KBM-7 (cell line): ENCODE measurements at places on chromosomes 3 and 15.
A peak's percentile ranks its signal among the peaks of the same experiment; 100 is the strongest.

- DNase-seq, result no peak
Measured at GRCh38 chr15:56672721-56673120, 60.6 kb downstream of the ZNF280D start.

DNA sequence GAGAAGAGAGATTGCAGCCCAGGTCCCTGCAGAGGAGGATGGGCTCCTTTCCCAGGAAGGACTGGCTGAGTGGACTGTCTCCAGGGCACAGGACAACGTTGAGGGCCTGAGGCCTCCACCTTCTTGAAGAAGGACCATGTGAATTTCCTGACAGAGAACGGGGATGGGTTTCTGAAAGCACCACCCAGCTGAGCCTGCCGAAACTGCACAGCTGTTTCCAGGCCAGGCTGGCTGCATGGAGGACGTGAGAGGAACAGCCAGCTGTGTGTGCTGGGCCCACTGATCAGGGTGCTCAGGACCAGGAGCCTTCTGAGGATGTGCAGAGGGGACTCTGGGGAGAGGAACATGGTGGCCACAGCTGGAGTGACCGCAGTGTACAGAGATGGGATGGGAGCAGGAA lies 39.2 kb downstream of the HMCES start:
- DNase-seq, result no peak

- DNase-seq, result no peak
Measured at GRCh38 chr15:57832183-57832582, 125.7 kb downstream of the POLR2M start.

DNA sequence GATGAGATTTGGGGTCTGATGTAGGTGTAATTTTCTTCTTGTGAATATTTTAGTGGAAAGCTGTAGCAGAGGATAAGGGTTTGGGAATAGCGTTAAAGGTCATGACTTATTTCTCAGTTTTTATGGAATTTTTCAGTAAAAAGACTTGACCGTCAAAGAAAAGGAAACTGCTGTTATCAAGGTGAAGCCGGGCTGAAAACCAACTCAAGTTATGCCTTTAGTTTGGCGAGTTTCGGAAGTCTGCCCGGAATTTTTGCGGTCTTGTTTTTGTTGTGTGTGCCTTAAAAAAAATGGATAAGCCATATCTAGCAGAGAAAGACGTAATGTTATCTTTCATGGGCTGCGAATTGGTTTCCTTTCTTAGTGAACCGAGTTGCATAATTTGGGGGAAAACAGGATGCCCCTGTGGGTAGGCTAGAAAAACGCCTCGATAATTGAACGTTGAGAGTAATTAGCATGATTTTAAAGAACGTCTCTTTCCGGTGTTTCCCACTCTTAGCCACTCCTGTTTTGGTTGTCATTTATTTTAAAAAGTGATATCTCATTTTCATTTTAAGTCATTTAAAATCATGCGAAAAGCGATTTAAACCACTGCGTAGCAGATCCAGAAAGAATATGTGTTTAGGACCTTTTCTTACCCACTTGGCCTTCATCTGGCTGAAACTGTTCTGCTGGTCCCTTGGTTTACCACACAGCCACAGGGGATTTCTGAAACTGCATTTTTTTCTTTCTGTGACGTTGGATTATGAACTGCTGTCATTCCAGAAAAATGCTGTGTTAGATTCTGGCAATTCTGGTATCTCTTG lies 1.1 kb downstream of the NFKBIZ start:
- DNase-seq, result peak; percentile 81

- DNase-seq, result peak; percentile 8
Measured at GRCh38 chr3:167102071-167102470, 278.0 kb downstream of the ZBBX start.

- no peak for DNase-seq
Measured at GRCh38 chr3:45104715-45105711, 41.2 kb downstream of the CDCP1 start.

GRCh38 chr3:61680617-61681016 lies 119.2 kb downstream of the PTPRG start:
- DNase-seq, result no peak

GRCh38 chr15:33654860-33655259 lies 313.4 kb upstream of the CHRM5 start:
- no peak for DNase-seq

GRCh38 chr3:33430061-33430460 lies 10.1 kb downstream of the UBP1 start:
- no peak for DNase-seq

DNA sequence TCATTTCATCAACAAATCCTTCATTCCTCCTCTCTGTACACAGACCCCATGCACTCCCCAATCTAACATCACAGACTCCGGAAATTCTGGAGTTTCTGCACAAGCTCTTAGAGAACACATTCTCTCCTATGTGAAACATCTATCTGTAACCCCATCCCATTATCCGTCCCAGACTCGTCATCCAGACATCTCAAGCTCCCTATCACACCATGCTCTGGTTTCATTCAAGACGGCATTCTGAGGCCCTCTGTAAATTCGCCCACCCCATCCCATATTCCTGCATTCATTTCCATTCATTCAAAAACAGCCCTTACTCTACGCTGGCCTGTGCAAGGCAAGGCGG lies 575 bp downstream of the LEO1 start:
- no peak for DNase-seq

- DNase-seq, result no peak
Measured at GRCh38 chr15:63440756-63441155, 59.1 kb upstream of the CA12 start.

DNA sequence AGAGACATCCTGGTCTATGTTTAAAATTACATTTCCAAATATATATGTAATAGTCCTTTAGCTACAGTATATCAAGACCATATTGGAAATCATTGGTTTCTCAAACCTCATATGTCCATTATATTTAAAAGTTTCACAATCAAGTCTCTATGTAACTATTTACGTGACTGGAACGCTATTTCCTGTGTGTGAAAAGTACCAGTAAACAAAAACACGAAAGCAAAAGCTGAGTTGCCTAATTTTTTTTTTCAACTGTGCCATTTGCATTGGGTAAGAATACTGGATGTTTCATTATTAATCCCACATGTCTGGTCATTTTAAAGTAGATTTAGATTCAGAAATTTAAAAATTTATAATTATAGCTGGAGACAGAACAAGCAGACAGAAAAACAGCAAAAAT lies 381.4 kb downstream of the TBC1D5 start:
- DNase-seq, result no peak

- DNase-seq, result no peak
Measured at GRCh38 chr3:70433091-70433490, 120.7 kb upstream of the MDFIC2 start.

DNA sequence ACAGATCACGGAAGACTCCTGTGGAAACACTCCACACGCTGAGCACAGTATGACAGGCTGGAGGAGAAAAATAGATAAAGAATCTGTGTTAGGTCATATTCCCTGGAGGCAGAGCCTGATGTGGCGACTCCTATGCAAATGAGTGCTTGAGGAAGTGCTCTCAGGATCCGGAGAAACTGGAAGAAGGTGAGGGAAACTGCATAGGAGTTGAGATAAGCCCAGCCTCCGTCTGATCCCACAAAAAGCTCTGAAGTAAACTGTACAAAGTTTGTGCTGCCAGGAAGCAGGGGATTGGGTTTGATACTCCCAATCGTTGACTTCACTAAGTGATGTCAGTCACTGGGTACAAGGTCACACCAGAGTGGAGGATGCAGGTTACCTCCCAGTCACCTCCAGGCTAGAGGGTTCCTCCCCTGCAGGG lies 33.4 kb downstream of the OSBPL10 start:
- DNase-seq, result no peak

DNA sequence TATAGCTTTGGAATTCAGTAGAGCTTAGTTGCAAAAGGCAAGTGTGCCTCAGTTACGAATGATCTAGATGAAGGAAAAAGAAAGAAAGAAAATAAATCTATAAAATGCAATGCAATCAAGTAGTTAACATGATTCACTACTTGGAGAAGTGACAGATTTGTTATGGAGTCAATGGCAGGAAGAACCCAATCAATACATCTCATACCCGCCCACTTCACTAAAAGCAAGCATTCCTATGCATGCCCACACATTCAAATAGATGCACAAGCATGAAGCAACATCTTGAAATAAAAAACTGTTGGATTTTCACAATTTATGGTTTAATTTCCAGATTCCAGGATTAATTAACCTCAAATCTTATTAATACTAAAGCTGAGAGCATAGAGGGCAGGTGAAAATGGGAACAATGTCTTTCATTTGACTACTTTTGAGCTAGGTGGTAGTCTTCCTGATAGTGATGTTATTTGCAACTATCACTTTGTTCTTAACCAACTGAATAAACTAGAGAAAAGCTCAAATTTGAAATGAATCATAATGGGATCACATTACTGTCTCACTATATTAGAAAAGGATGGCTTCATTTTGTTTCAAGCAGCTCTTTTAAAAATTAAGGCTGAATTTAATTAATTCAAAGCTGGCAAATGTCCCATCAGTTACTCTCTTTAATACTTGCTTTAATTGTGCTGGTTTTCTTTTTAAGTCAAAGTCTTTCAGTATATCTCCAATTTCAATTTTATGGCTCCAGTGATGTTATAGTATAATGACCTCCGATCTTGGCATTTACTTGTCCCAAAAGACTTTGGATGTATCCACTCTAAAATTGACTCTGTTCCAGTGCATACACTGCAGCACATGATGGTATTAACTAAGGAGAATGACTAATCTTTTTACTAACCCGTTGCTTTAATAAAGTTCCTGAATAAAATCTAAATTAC lies 46.7 kb upstream of the CCDC50 start:
- no peak for DNase-seq

GRCh38 chr3:126780666-126781065 lies 76.6 kb downstream of the CHCHD6 start:
- no peak for DNase-seq

DNA sequence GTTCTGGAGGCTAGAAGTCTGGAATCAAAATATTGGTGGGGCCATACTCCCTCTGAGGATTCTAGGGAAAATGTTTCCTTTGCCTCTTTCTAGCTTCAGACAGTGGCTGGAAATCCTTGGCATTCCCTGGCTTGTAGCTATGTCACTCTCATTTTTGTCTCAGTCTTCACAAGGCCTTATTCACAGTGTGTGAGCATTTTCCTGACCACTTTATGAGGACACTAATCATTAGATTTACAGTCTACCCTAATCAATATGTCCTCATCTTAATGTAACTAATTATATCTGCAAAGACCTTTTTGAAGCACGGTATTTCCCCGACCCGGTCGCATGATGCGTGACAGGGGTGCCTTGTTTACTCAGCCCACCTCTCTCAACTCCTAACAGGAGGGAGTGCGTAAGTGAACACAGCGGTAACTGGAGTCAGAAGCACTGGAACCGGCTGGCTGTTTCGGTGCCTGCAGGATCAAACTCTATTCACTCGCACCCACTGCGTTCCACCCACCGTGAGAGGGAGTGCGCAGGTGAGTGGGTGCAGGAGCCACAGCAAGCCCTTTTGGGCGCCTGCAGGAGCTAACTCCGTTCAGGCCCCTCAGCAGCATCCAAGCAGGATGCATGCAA lies 155.0 kb downstream of the EPHA3 start:
- DNase-seq, result no peak

GRCh38 chr3:155512175-155512866 lies 218.8 kb upstream of the STRIT1 start:
- DNase-seq, result no peak

DNA sequence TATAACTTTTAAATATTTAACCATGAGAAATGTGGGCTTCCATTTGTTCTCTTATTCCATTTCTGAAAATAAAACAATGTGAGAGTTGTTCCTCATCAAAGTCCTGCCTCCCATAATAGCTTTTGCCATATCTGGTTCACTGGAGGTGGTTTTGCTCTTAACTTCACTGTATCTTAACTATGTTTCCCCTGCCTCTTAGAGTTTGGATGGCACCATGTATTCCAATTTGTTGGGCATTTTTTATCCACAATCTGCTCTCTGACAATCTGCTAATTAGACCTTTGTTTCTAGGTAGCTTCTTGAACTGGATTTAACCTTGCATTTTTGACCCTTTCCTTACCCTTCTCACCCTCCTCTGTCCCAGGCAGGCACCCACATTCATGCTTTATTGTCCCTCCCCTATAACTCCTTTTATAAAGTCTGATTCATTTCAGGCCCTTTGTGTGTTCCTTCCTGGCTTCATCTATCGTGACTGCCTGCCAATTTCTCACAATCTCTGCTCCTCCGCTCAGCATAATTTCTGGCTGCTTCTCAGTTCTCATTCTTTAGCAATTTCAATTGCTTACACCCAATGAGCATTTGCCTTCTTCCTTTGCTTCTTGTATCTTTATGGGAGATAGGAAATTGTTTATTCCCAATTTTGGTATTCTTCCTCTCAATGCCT lies 144.2 kb upstream of the ARHGEF26 start:
- no peak for DNase-seq

DNA sequence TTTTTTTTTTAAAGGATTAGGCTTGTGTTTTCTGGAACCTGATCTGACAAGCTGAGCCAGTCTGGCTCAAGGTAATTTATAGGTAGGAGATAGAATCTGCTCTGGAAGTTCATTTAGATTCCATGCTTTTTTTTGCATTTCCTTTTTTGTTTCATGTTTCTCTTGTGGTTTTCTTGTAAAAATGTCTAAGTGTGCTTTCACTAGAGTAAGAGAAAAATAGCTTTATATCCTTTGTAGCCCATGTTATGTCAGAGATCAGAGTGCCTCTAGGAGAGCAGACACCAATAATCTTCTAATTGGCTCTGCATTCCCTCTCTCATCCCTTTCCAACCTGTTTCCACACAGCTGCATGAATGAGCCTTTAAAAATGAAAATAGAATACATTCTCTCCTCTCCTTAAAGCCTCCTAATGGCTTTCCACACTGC lies 389.8 kb upstream of the KCNMB2 start:
- no peak for DNase-seq

- peak; percentile 66 for DNase-seq
Measured at GRCh38 chr3:172675441-172676193, 35.2 kb downstream of the NCEH1 start.

DNA sequence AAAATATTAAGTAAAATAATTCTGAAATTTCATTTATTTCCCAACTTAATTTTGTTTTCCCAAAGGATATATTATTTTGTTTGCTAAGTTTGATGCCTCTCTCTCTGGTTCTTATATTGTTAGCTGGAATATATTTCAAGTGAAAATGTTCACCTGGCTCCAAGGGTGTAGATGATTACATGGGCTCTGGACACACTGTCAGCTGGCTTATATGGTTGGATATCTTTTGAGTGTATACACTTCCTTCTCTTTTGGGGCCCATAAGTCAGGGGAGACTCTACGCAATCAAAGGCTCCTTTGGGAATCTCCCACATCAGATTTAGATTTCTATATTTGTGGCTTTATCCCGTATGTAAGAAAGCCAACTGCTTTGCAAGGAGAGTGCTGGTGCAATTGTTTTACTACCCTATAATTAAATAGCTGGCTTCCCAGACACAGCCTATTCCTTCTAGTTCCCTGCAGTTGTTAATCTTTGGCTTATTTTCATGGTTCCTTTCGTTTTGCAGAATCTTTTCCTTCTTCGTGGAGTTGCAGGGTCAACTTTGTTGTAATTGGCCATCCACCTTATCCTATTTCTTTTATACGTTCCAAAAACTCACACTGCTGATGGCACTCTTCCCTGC lies 225.7 kb downstream of the DPH6 start:
- no peak for DNase-seq

DNA sequence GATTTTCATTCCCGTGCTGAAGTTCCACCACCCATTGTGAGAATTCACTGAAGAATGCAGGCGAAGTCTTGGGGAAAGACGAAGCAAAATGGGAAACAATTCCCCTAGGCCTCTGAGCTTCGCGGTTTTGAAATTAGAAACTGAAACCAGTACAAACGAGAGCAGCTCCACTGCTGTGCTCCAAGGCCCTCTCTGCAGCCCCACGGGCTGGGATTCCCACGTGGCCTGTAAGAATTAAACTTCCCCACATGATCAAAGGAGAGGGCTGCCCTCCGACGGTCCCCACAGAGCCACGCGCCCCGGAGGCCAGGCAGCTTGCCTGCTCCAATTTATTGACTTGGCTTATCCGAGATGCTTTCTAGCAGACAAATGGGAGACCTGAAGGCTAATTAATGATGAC lies 144.0 kb downstream of the GREM1 start:
- no peak for DNase-seq
